ENCODE measurements at places on chromosomes 1 and 21. TPM values are rescaled to one million over a fixed set of nuclear protein-coding genes. Genes with fewer than 3 reads are reported as not detected.

DNA sequence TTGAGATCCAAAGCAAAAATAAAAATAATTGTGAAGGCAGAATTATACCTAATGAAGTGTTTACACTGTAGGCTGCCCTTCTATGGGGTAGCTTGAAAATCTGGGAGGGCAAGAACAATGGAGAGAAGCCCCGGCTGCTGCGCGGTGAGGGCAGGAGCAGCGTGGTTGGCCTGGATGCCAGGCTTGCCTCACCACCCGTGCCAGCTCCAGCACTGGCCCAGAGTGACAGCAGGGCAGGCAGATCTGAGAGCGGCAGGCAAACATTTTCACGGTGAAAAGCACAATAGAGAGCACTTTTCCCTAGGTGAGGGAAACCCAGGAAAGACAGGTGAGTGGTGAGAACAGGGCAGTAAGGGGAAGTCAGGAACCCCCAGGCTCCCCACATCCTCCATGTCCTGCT is 1.4 kb downstream of the PROK1 start:
- DNase-seq: no peak

GRCh38 chr1:158272681-158273080 is 17.0 kb upstream of the CD1C start:
- DNase-seq: no peak

- no peak for DNase-seq
Observed at GRCh38 chr1:170326186-170326585, 180.4 kb downstream of the NTMT2 start.

DNA sequence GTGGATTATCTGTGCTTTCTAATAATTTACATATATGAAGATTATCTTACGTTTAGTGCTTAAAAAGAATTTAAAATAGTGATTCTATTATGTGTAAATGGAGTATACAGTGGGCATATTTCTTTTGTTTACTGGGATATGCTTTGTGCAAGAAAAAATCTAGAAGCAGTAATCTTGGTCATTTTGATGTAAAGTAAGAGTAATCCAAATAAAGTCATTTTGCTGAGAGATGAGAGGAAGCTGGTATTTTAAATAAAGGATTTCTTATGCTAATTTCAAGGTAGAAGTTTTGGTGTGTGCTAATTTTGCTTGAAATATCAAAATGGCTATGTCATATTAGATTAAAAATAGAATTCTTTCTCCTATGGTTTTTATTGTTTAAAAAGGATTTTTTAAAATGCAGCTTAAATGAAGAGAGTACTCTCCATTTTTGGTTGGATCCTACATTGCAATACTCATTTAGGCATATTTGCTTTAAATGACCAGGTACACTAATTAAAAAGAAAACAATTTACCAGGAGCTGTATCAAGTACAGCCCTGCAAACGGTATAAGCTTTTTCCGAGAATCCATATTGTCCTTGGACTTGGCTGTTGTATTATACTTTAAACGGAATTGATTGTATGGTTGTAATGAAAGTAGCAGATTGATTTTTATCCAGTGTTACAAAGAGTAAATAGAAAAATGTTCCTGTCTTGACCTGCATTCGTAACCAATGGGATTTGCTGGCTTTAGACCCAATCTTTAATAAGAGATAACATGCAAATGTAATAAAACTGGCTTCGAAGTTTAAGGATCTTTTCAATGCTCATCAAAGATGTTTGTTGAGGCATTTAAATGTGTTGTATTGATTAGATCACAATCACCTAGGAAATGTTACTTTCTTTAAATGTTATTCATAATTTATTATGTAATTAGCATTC is 574.7 kb downstream of the USP25 start:
- DNase-seq: no peak

DNA sequence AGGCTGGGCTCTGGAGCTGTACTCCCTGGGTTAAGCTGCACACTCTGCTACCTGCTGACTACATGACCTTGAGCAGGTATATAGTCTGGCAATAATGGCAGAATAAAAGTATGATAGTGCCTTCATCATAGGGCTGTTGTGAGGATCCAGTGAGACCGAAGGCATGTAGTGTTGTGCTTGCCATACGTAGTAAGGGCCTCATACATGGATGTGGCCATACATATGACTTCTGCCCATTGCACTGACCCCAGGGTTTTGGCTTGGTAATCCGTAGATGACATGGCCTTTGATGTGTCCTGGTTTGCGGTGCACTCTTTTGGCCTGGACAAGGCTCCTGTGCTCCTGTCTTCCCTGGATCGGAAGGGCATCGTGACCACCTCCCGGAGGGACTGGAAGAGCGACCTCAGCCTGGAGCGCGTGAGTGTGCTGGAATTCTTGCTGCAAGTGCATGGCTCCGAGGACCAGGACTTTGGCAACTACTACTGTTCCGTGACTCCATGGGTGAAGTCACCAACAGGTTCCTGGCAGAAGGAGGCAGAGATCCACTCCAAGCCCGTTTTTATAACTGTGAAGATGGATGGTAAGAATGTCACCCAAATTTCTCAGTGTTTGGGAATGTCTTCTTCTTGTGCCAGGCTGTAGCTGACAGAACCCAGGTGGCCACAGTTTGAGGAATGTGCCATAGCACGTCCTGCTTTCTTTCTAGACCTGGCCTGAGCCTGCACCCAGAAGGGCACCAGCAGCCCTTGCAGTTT is 17.0 kb upstream of the CD101 start:
- no peak for DNase-seq

DNA sequence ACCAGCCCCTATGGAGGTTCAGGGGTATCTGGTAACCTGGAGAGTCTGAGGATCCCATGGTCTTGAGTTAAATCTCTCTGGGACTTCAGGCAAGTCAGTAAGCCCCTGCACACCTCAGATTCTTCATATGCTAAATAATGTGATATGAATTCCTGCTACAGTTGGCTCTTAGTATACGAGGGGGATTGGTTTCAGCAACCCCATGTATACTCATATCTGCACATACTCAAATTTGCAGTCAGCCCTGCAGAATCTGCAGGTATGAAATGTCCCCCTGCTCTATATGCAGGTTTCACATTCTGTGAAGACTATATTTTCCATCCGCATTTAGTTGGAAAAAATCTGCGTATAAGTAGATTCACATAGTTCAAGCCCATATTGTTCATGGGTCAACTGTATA is 136.6 kb downstream of the TOMM20 start:
- no peak for DNase-seq

NBPF6 gene
- not detected for total RNA-seq
